CD4-positive, alpha-beta T cell (primary cell): ENCODE measurements at places on chromosomes 6 and 20. TPM values are rescaled to one million over a fixed set of nuclear protein-coding genes. Genes with fewer than 3 reads are reported as not detected.

GRCh38 chr20:63402860-63403220 is 41.7 kb upstream of the CHRNA4 start:
- no peak overlapping the region for H3K4me3 ChIP-seq
- H3K27me3 ChIP-seq = peaks cover 3% of the 10 kb centered on the region
- DNase-seq = no peak
- H3K4me1 ChIP-seq = no peaks in the 10 kb centered on the region

Gene ANKRD66
- total RNA-seq = not detected

DNA sequence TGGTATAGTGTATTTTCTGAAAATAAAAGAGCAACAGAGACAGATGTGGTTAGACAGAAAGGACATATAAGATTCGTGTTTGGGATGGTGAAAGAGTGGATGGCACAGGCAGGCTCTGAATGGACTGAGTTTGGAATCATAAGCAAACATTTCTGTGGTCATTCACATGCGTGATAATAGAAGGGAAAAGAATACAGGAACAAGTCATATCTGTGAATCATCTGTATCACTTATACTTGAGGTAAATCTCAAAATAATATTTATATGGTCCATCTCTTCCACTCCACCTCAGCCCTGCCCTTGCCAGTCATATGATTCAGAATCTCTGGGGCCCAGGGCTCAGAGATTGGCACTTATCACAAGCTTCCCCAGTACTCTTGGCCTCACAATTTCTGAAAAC is 535.1 kb downstream of the BCKDHB start:
- H3K4me3 ChIP-seq = no peak overlapping the region
- H3K36me3 ChIP-seq = no peaks in the 10 kb centered on the region
- no peaks in the 10 kb centered on the region for H3K4me1 ChIP-seq
- no peaks in the 10 kb centered on the region for H3K27me3 ChIP-seq

GRCh38 chr20:38726804-38727606 is 2.7 kb downstream of the SLC32A1 start:
- H3K4me1 ChIP-seq = peaks cover 87% of the 10 kb centered on the region
- H3K27ac ChIP-seq = no peak overlapping the region
- H3K27me3 ChIP-seq = peaks cover 96% of the 10 kb centered on the region
- no peaks in the 10 kb centered on the region for H3K36me3 ChIP-seq
- H3K4me3 ChIP-seq = no peak overlapping the region
- no peak for DNase-seq

GRCh38 chr20:36754656-36755222 is 8.8 kb upstream of the NDRG3 start:
- peaks cover 29% of the 10 kb centered on the region for H3K36me3 ChIP-seq
- no peak overlapping the region for H3K27ac ChIP-seq
- no peaks in the 10 kb centered on the region for H3K4me1 ChIP-seq
- no peaks in the 10 kb centered on the region for H3K27me3 ChIP-seq
- DNase-seq = peak; percentile 12

DNA sequence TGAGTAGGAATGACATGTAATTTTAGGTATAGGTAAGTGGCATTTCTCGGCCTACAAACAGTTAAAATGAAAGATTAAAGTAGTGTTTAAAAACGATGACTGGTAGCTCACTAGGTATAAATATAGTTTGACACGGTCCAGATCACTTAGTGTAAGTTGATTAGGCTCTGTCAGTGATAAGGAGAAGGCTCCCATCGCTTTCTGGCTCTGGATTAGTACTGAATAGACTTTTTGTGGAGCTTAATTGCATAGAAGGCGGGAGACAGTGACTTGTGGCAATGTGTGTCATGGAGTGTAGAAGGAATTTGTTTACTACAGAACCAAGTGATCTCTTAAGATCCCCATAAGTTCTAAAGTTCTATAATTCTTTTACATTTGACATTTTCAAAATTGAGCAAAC is 6.7 kb downstream of the PYGB start:
- peaks cover 3% of the 10 kb centered on the region for H3K36me3 ChIP-seq
- H3K27ac ChIP-seq = no peak overlapping the region
- H3K4me1 ChIP-seq = peaks cover 18% of the 10 kb centered on the region
- no peak for DNase-seq
- no peak overlapping the region for H3K4me3 ChIP-seq
- H3K27me3 ChIP-seq = no peaks in the 10 kb centered on the region
